ENCODE measurements at places on chromosomes 2 and 18.
A peak's percentile ranks its signal among the peaks of the same experiment; 100 is the strongest.

- DNase-seq = peak; percentile 6
Measured at GRCh38 chr2:237128026-237128703, 42.5 kb downstream of the COPS8 start.

GRCh38 chr2:56191617-56192016 lies 7.8 kb downstream of the CCDC85A start:
- DNase-seq = no peak

- DNase-seq = no peak
Measured at GRCh38 chr2:219576505-219577388, 4.6 kb downstream of the INHA start.

DNA sequence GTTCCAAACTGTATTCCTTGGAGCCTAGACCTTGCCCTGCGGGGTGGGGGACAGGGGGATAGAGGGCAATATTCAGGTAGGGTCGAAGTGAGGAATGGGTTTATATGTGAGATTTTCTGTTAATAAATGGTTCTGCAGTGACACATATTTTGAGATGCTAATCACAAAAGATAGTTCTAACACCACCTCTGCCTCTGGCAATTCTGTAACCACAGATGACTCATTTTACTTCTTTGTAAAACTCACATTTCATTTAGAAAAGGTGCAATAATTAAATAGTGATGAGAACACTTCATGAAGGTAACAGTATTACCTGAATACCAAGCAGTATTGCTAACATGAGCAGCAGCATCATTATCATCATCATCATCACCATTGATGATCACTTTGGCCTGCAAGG lies 306.6 kb downstream of the SUCLG1 start:
- no peak for DNase-seq

DNA sequence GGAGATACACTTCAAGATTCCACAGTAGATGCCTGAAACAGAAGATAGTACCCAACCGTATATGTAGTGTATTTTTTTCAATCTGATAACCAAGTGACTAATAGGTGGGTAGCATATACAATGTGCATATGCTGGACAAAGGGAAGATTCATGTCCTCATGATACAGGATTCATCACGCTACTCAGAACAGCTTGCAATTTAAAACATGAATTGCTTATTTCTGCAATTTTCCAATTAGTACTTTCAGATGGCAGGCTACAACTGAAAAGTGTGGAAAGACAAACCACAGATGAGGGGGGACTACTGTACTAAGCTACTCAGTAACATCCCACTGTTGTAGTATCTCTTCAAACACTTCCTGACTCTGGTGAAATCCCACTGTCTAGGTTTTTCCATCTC lies 3.7 kb downstream of the IER3IP1 start:
- no peak for DNase-seq

DNA sequence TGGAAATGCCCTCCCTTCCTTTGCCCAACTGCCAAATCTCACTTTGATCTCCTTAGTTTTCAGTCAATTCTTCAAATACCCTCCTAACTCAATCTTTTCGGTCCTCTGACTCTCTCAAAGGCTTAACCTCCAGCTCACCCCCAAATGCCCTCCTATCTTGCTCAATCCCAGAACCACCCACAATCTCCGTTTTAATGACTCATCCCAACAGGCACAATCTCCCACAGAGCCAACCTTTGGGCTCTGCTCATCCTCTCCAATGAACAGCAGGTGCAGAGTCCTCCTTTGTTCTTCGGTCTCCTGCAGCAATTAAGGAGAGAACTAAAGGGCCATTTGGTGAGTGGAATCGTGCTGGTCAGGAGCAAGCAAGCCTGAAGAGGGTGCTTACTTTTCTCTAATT lies 366.1 kb upstream of the CRIM1 start:
- no peak for DNase-seq

DNA sequence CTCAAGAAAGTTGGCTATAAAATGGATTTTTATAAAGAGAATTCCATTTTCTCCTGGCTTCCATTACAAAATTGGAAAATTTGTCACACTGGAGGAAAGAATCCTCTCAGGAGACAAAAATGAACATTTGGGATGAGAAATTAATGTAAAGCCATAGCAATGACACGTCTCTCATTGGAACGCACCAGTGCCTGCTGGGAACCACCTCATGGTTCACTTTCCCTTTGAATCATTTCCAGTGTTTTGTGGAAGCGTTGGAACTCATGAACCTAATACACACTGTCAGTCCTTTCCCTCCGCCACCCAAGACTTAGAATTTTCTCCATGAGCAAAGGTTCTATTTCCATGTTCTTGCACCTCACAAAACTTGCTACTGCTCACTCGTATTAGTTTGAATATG lies 21.0 kb upstream of the NRP2 start:
- no peak for DNase-seq

- no peak for DNase-seq
Measured at GRCh38 chr2:160408173-160408958, 85.2 kb downstream of the RBMS1 start.

GRCh38 chr2:79833235-79833878 lies 320.5 kb downstream of the CTNNA2 start:
- no peak for DNase-seq

All from stimulated activated CD8-positive, alpha-beta memory T cell treated with anti-CD3 and anti-CD28 coated beads, Interleukin-12 subunit alpha, Interleukin-12 subunit beta, amount 100 ng/mL, for 4 hours (primary cell).